ENCODE measurements at places on chromosomes 5 and 9.
A peak's percentile ranks its signal among the peaks of the same experiment; 100 is the strongest.

DNA sequence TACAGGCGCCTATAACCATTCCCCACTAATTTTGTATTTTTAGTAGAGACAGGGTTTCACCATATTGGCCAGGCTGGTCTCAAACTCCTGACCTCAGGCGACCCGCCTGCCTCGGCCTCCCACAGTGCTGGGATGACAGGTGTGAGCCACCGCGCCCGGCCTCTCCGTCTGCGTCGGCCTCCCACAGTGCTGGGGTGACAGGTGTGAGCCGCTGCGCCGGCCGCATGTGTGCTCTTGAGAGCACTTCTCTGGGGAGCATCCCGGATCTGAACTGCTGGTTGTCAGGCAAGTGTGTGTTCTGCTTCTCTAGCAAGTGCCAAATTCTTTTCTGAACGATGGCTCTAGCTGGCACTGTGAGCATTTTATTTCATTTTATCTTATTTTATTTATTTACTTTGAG, 3.7 kb upstream of the ENTPD2 start:
- peak; percentile 45 for DNase-seq

DNA sequence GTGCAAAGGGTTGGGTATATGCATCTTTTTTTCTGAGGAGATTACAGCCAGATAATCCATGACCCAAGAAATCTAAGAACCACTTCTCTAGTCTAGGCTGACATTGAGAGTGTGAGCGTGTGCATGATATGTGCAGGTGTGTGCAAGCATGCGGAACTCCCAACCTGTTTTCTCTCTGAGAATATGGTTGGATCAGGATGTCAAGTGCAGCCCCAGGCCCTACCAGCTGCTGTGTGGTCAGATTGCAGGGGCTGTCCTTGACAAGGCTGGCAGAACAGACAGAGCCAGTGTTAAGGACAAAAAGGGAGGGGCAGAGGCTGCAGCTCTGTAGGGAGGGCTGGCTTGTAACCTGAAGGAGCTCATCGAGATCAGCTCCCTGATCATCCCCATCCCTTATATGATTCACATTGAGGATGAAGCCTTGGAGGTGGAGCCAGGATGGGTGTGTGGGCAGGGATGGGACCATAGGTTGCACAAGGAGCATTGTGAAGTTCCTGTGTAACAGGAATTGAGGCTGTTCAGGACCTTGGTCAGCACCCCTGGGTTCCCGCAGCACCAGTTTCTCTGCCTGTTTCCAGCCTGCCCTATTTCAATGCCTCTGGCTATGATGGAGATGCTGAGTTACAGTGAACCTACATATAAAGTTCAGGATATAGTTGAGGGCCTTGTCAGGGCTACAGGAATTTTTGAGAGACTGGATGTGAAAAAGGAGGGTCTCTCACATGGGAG, 52.6 kb upstream of the ARAP3 start:
- DNase-seq = peak; percentile 76

- DNase-seq = no peak
These were observed 5.2 kb downstream of the PPP2R2B start for GRCh38 chr5:146873186-146873917.

GRCh38 chr5:150847334-150847695, 994 bp downstream of the IRGM start:
- DNase-seq = no peak

GRCh38 chr5:32586276-32586599, 881 bp downstream of the SUB1 start:
- DNase-seq = no peak

DNA sequence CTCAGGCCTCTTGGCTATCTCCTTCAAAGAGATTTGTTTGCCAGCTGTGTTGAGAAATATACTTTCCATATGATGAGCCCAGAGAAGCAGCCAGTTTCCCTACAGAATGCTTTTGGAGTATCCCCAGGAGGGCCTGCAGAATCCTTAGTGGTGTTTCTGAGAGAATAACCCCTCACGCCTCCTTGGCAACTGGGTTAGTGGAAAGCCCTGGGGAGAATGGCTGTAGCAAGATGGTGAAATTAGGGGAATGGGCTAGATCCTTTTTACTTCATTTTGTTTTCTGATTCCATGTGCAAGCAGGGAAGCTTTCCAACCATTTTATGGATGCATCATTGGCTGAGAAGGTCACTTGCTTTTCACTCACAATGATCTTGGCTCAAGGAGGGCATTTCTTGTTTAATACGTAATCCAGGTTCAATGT, 364.6 kb downstream of the DMRT2 start:
- DNase-seq = no peak

DNA sequence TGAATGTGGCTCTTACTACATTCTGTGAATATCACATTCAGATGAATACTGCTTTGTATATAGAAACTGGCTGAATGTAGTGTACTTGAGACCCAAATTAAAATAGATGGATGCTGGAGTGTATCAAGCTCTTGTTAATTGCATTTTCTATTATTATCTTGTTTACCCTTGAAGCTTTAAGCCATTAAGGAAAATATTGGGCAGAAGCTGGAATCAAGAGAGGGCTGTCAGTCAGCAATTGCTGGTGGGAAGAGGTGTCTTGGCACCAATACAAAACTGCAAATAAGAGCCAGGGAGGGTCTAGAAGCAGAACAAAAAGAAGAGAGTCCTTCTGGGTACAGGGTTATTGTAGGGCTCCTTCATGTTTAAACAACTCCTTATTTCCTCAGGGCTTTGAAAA, 38.8 kb downstream of the MUSK start:
- DNase-seq = no peak

- no peak for DNase-seq
These were observed 44.8 kb downstream of the PPARGC1B start for GRCh38 chr5:149774906-149775305.

GRCh38 chr5:178422400-178422775, 167.8 kb downstream of the COL23A1 start:
- no peak for DNase-seq

DNA sequence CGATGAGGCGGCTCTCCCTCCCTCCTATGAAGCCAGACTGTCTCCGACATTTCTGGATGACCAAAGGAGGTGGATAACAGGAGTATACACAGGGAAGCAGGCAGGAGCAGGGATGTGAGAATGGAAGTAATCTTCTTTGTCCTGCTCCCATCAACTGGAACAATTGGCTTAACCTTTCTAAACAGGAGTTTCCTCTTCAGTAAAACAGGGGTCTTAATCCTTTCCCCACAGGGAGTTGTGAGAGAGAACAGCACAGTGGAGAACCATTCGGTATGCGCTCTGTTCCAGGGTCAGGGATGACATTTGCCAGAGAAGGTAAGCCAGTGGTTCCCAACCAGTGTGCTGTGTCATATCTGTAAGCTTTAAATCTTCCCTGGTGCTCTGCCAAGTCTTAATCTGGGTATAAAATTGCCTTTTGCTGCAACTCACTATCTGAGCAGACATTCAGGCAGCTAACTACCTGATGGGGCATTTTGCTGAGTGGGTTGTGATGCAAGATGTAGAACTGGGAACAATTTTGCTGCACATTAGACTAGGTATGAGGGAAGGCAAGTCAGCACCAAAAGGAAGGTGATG, 294.8 kb upstream of the KIF2A start:
- DNase-seq = no peak

DNA sequence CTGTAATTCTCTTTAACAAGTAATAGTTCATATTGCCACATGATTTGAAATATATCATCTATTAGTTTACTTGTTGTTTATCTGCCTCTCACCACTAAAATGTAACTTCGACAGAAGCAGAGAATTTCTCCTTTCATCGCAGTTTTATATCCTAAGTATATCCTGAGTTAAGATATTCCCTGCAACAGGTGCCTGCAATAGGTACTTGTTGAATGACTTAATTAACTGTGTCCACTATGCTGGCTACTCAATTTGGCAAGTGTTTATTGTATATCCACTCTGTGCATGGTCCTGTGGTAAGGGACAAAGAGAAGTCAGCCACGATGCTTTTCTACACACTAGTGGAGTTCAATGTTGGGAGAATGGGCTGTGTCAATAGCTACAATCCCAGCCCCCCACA, 108.5 kb downstream of the PSAT1 start:
- DNase-seq = no peak

GRCh38 chr9:100479820-100480219, 6.9 kb downstream of the TMEFF1 start:
- DNase-seq = no peak

- no peak for DNase-seq
These were observed 4.7 kb downstream of the PDLIM4 start for GRCh38 chr5:132261881-132262845.

DNA sequence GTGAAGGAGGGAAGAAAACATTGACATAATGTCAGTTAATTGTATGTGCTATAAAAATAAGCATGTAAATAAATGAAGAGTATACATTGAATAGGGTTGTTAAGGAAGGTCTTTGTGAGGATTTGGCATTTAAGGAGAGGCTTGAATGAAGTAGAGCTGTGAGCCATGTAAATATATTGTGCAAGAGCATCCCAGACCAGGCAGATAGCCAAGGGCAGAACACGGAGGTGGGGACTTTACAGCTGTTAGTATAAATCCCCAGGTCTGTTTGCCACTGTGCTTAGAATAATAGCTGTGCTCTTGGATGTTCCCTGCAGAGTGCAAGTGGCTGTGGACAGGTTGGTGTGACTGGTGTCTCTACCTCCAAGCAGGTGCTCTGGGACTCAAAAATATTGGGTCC, 211.7 kb downstream of the LRRC70 start:
- peak; percentile 13 for DNase-seq

GRCh38 chr9:77290373-77290772, 113.0 kb downstream of the VPS13A start:
- DNase-seq = peak; percentile 7

- DNase-seq = peak; percentile 91
These were observed 38.0 kb downstream of the VCAN start for GRCh38 chr5:83509540-83509939.

GRCh38 chr9:124399323-124399967, 15.8 kb downstream of the PSMB7 start:
- peak; percentile 77 for DNase-seq

DNA sequence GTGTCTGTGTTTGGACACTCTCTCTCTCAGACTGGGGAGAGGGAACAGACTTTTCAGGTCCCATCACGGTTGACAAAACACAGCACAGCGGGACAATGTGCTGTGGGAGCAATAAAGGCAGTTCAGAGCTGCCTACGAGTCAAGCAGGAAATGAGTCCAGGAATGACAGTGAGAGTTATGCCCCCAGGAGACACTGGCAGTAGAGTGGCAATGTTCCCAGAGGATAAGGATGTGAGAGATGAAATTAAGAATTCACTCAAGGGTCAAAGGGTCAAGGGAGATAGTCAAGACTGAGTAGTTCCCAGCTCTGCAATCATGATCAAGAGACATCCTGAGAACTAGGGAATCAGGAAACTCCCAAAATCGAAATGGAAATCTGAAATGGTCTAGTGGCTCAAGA, 156.1 kb downstream of the LURAP1L start:
- DNase-seq = no peak

- DNase-seq = no peak
These were observed 932.0 kb downstream of the TLE4 start for GRCh38 chr9:80503671-80504281.

DNA sequence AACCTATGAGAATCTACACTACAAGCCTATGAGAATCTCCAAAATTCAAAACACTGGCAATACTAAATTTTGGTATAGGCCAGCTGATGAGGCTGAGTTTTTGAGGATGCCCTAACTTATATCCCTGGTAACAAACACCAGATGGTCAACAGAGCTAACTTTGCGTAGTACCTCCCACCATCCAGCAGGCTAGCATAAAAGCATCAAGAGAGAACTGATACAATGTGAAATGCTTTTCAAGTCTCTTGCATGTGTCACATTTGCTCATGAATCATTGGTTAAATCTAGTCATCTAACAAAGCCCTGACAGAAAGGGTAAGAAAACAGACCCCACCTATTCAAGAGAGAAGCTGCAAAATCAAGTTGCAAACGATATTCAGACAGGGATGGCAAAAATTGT, 1609.7 kb upstream of the CDH9 start:
- no peak for DNase-seq

GRCh38 chr5:69528035-69528434, 32.0 kb upstream of the GTF2H2C start:
- no peak for DNase-seq

DNA sequence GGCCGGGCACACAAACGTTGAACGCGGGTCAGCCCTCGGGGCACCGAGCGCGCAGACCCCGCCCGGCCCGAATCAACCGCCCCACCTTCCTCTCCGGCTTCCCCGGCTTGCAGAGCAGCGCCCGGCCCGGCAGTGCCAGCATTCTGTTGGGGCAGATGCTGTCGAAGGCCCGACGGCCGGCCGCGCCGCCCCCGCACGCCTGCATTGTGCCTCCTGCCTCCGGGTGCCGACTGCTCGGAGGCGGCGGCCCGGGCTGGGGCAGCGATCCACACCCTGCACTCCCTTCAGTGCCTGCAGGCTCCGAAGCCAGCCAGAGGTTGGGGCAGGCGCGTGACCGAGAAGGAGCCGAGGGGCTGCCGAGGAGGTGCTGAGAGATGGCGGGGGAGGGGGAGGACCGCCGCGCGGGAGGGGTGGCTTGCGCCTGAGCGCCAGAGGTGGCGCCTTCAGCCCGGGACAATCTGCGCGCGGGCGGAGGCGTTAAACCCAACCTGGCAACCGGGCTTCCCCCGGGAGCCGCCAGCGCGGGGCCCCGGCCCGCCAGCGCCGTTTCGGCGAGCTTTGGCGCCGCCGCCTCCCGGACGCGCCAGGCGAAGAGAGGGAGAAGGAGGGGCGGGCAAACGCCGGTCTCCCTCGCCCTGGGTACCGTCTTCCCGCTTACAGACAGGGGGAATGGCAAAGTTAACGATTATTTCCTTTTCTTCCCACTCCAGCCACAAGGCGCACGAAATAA, at the start of gene MCIDAS:
Gene MCIDAS, minus strand, starts transcription at position 382 of the 730 bp plus-strand sequence. Its CDS starts 177 bp downstream, at position 205.
- no peak for DNase-seq

DNA sequence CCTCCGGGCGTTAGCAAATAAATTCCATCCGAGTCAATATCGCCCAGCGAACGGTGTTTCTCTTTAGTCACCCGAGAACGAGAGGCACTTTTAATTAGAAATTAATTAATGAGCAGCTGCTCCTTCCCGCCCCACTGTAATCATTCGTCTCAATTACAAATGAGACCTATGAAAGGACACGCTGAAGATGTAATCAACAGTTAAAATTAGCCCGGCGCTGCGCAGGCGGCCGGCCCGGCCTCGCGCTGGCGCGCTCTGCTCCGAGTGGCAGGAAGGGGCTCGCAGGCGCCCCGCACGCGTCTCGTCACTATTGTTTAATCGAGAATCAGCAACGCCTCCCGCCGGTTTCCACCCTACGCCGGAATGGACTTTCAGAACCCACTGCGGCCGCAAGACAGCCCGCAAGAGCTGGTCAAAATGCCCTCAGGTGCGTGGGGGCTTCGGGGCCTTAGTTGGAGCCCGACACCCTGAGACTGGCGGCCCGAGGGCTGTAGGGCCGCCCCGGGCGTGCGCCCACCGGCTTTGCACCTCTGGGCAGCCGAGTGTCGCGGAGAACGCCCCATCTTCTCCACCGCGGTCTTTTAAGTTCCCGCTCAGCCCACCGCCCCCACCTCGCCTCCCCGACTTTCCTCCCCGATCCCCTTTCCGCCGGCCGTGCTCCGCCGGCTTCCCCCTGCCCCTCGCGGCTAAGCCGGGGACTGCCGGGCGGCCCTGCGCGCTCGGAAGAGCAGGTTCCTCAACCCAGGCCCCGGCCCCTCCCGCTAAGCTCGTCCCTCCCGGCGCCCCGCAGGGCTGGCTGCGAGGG, 597 bp upstream of the IRX4 start:
- DNase-seq = no peak

Measured in fibroblast of the aortic adventitia (primary cell).